T-helper 1 cell (primary cell): ENCODE measurements at places on chromosomes 5 and 9.

DNA sequence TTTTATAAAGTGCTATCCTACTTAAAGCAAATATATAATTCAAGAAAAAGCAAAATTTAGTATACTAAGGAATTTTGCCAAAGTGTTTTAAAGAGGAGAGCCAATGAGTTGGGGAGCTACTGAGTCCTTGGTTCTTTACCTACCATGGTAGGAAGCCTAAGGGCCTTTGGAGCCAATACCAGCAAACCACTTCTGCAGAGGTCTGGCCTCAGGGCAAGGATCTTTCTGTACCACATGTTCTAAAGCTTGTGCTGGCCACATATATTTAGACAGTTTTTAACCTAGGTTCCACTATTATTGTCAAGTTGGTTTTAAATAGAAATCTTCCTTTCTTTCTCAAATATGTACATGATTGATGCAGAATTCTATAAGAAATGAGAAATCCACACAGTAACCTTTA is 172.3 kb upstream of the NREP start:
- DNase-seq = no peak

- no peak for DNase-seq
Measured at GRCh38 chr5:33343676-33344327, 97.0 kb upstream of the TARS1 start.

DNA sequence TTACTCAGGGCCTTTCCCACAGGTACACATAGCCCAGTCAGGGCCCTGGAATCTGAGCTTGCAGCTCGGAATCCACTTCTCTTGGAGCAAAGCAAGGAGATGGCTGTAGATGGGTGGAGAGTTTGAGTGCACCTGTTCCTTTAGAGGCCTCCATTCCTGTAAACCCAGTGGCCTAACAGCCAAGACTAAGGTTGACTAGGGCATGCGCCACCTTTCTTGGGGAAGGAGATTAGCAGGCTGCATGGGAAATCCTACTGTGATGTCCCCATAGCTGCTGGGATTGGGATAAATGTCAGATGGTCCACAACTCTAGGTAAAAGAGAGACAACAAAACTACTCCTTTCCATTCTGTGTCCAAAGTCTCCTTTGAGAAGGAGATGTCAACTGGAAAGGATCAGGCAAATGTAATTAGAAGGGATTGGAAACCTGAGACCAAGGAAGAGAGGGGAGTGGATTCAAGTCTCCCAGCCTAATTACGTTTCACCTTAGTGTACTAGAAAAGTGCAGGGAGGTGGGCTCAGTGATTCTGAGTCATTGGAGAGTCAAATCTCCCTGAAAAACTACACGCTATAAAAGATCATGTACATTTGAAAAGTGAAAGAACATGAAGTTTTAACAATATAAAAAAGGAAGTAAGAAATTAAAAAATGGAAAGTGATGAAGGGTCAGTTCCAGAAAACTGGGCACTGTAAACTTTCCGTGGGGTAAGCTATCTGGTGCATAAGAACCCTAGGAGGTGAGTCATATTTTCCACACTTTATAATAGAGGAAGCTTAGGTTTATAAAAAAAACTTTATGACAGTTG is 104.2 kb downstream of the SEC61B start:
- DNase-seq = no peak

DNA sequence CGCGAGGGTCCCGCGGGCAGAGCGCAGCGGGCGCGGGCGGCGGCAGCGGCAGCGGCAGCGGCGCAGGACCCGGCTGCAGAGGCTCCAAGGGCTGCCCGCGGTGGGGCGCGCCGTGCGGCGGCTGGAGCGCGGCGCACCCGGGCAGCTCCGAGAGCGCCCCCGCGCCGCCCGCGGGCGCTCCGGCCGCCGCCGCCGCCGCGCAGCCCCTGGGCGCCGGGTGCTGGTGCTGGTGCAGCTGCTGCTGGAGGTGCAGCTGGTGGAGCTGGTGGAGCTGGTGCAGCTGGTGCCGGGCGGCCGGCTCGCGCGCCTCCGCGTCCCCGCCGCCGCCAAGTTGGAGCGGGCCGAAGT is 644 bp downstream of the IER5L start:
- no peak for DNase-seq

- no peak for DNase-seq
Measured at GRCh38 chr5:119285070-119285916, 70.5 kb upstream of the TNFAIP8 start.

GRCh38 chr5:56496581-56497063 is 263.5 kb upstream of the ANKRD55 start:
- no peak for DNase-seq

- DNase-seq = no peak
Measured at GRCh38 chr5:32909207-32909606, 198.1 kb downstream of the NPR3 start.

DNA sequence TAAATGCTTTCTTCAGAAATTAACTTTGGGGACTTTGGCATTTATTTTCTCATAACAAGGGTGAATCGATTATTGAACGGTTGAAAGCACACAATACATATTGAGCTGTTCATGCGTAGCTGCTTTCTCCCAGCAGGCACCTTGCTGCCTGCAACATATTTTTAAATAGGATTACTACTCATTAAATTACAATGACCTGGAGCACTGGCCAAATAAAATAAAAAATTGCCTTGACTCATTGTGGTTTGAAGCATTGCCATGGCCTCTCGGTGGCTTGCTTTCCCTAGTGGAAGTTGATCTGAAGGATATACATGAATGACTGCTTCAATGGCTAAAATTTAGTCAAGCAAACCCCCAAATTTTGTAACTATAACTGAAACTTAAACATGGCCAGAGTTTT is 181.6 kb upstream of the NUDT12 start:
- DNase-seq = no peak

DNA sequence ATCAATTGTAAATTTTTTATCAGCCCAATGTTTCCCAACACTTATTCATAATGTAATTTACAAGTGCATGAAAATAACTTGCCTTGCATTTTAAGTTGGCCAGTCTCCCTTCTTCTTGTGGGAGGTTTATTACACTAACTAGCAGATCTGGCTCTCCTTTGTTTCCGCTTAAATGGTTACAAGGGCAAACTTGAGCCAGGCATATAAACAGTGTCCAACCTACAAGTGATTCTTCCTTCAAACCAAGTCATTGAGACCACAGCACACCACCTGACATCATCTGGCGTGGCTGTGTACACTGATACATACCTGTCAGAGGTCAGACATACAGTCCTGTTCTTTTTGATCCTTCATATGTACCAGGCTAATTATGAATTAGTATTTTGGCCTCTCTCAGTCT is 80.1 kb downstream of the ALDH1A1 start:
- DNase-seq = no peak

DNA sequence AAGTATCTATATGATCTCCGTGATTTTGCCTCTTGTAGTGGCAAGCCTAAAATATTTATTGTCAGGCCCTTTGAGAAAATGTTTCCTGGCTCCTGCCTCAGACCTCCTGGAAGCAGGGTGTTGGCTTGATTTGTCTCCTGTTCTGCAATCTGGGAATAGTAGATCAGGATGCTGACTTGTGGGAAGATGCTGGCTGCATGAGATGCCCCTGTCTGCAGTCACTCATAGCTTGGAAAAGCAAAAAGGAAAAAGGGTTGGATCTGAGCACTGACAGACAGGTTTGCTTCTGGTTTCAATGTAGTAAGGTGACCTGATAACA is 16.7 kb downstream of the TJP2 start:
- DNase-seq = no peak

GRCh38 chr5:180097163-180097894 is 25.8 kb upstream of the RNF130 start:
- DNase-seq = no peak

DNA sequence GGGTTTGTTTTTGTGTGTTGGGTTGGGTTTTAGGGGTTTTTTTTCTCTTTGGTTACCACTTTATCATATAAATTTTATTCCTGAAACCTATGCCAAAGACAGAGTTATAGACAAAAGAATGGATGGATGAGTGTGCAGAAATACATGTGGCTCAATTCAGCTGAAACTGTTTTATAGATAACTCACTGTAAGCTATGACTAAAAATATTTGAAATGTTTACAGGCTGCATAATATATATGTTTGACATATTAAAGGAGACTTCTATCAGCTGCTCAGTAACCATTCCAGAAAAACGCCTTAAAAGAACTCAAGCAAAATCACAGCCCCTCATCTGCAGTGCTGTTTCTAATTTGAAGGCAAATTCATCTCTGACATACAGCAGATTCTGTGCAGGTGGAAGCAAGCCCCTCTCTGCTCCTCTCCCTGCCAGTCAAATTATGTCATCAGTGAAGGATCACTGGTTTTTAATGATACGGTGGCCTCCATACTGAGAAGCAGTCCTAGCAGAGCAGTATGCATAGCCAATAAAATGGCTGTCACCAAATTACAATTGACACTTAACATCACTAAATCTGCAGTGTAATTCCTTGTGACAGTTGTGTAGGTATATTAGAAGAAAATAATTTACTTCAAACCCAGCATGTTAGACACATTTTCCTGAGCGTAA is 301.6 kb downstream of the NR2F1-AS1 start:
- no peak for DNase-seq

DNA sequence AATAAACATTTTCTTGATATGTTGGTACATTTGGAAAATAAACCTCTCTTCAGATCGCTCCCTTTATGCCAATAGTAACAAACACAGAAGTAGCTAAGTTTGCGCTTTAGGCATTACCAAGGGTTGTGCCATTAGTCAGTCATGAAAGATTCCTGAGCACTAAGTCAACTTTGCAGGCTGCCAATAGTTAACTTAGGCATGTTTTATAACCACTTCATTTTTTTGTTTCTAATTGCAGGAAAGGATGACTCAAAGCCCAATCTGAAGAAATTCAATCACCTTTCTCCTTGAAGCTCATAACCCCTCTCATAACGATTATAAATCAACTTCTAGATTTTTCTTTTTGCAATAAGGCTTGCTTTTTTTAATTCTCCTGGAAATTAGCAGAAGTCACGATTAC is 517.0 kb downstream of the AGTPBP1 start:
- DNase-seq = no peak

GRCh38 chr5:60356745-60357144 is 343.2 kb downstream of the DEPDC1B start:
- DNase-seq = no peak

- DNase-seq = peak; percentile 24
Measured at GRCh38 chr5:5492087-5492933, 69.8 kb downstream of the ICE1 start.

- DNase-seq = no peak
Measured at GRCh38 chr5:161155451-161155850, 303.4 kb upstream of the ATP10B start.

DNA sequence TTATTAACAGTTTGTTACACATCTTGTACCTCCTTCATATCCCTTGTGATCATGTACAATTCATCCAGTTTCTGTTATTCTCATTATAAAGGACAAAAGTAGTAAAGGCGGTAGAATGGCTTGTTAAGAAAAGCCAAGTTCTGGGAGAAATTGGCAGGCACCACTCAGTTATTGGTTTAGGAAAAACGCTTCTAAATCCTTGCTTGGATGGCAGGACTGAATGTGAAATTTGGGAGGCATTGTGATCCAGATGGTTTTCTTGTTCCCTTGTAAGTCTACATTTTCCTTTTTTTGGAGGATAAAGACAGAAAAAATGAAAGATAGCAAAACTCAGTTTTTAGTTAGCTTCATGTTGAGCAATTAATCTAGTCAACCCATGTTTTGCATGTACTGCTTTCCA is 130.2 kb downstream of the MAT2B start:
- DNase-seq = no peak

GRCh38 chr9:95736370-95736769 is 139.1 kb upstream of the ERCC6L2 start:
- DNase-seq = no peak

DNA sequence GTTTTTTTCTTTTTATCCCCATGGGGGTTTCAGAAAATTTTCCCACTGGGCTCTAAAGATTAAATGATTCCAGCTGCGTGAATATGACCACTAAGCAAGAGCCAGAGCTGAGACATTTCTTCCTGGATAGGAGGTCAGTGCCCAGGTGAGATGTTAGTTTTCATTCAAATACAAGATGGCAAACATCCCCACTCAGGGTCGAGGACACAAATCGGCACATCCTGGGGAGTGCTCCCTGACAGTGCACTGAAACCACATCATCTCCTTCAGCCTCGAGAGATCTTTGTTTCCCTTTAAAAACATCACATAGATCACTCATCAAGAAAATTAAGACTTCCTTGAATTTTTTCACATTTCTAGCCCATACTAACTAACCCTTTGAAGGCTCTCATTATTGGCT is 273.2 kb upstream of the PANK3 start:
- DNase-seq = no peak

GRCh38 chr5:54595721-54596120 is 78.2 kb downstream of the SNX18 start:
- DNase-seq = no peak

- DNase-seq = no peak
Measured at GRCh38 chr5:133881576-133882388, 86.6 kb downstream of the C5orf15 start.

DNA sequence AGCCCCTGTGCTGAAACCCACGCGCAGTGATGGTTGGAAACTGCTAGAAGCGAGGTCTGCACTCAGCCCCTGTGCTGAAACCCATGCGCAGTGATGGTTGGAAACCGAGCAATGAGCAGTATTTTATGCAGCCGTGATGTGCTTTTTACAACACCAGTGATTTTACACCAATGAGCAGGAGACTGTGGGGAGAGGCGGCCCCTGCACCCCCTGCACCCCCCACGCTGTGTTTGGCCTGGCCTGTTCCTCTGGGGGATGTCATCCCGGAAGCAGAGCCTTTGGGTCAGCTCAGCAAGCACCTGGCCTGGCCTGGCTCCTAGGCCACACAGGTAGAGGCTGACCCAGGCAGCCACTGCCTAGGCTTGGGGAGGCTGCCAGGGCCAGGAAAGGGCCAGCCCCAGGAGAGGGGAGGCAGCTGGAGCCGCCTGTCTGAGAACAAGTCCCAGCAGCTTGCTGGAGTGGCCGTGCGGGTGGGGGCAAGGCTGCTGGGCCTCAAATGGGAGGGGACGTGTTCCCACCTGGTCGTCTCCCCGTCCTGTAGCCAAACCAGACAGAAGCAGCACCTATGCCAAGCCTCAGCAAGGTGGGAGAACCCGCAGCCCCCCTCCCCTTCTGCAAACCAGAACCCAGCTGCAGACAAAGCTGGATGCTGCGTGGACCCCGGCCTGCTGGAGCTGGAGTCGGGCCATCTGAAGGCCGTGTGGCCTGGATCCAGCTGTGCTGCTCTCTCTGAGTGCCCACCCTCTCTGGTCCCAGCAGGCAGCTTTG is 46.8 kb downstream of the DBH start:
- DNase-seq = no peak

GRCh38 chr5:93378073-93378472 is 202.9 kb downstream of the NR2F1-AS1 start:
- no peak for DNase-seq

GRCh38 chr5:164688437-164688836 is 1183.0 kb downstream of the MAT2B start:
- no peak for DNase-seq

DNA sequence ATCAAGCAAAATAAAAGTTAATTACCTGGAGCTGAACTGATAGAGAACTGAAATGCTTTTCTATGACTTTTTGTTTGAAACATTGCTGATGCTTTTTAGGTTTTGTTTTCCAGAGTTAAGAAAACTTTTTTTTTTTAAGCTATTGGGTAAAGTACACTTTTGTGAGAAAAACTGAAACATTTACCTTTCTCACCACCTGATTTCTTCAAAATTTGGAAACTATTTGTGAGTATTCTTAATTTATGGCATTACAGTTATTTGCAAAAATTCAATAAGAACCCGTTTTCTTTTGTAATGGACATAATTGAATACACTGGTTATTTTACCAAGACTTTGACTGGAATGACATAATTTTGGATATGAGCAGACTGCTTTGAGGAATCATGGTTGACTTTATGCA is 6.6 kb downstream of the C9orf153 start:
- DNase-seq = no peak

GRCh38 chr9:21404146-21404545 is 4.8 kb upstream of the IFNA8 start:
- DNase-seq = no peak

GRCh38 chr5:97923997-97924396 is 741.0 kb upstream of the RIOK2 start:
- no peak for DNase-seq
